MCF 10A (cell line): ENCODE measurements at places on chromosomes 5 and 9.
A peak's percentile ranks its signal among the peaks of the same experiment; 100 is the strongest.

DNA sequence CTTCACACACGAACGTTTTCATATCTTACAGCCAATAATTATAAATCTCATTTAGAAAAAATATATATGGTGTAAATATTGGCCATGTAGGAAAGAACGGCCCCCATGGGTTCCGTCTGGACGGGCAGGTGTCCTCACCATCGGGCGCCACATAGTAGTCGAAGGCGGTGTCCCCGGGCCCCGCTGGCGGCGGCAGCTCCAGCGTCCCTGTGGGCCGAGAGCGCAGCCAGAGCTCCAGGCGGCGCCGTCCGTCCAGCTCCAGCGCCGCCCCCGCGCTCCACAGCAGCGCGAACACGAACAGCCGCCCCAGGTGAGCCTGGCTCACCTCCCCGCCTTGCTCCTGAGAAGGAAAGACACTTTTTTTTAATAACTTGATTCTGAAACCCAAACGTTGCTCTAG is 134.6 kb downstream of the DNAH5 start:
- DNase-seq, result no peak
- H3K4me1 ChIP-seq, result no peaks in the 10 kb centered on the region
- no peaks in the 10 kb centered on the region for H3K36me3 ChIP-seq

- peak; percentile 94 for DNase-seq
- no peaks in the 10 kb centered on the region for H3K27me3 ChIP-seq
- no peak overlapping the region for H3K27ac ChIP-seq
- no peak overlapping the region for H3K4me3 ChIP-seq
- H3K36me3 ChIP-seq, result no peaks in the 10 kb centered on the region
Measured at GRCh38 chr5:135944967-135945560, 9.7 kb downstream of the LECT2 start.

- no peaks in the 10 kb centered on the region for H3K4me1 ChIP-seq
- peaks cover 10% of the 10 kb centered on the region for H3K36me3 ChIP-seq
- no peak overlapping the region for H3K4me3 ChIP-seq
- DNase-seq, result no peak
- no peaks in the 10 kb centered on the region for H3K27me3 ChIP-seq
Measured at GRCh38 chr9:129939431-129939830, 103.6 kb downstream of the FNBP1 start.

GRCh38 chr5:74482990-74483389 is 157.5 kb downstream of the ENC1 start:
- no peak for DNase-seq
- H3K36me3 ChIP-seq, result no peaks in the 10 kb centered on the region
- H3K27ac ChIP-seq, result no peak overlapping the region
- H3K4me3 ChIP-seq, result no peak overlapping the region

GRCh38 chr9:124673063-124673462 is 98.0 kb downstream of the NR6A1 start:
- no peak overlapping the region for H3K27ac ChIP-seq
- no peaks in the 10 kb centered on the region for H3K4me1 ChIP-seq
- no peaks in the 10 kb centered on the region for H3K27me3 ChIP-seq
- no peak overlapping the region for H3K4me3 ChIP-seq
- H3K36me3 ChIP-seq, result peaks cover 14% of the 10 kb centered on the region

DNA sequence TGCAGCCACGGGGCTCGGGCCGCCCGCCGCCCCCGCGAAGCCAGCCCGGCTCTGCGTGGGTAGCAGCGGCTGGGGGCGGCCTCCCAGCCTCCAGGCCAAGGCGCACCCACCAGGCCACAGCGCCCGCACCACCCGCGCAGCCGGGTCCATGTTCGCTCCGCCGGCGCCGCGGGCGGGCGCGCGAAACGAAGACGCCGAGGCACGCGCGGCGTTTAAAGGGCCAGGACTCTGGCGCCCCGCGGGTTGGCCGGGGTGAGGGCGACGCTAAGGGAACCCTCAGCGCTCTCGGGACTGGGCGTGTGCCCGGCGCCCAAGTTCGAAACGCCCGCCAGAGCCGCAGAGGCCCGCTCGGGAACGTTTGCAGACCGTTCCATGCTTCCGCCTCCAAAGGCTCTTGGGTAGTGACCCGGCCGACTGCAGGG is at the start of gene PTGES2:
PTGES2 (minus strand) TSS at position 162 of the 422 bp plus-strand sequence; CDS start at position 150, 12 bp downstream.
- peak within 1 kb of the TSS; percentile 97 for H3K27ac ChIP-seq
- peaks cover 23% of the 10 kb centered on the region for H3K4me1 ChIP-seq
- peak within 1 kb of the TSS; percentile 84 for H3K4me3 ChIP-seq
- H3K36me3 ChIP-seq, result peaks cover 17% of the 10 kb centered on the region
- H3K27me3 ChIP-seq, result peaks cover 2% of the 10 kb centered on the region
- peak; percentile 86 for DNase-seq

GRCh38 chr9:68979538-68980314 is 34.2 kb downstream of the PRKACG start:
- H3K27ac ChIP-seq, result no peak overlapping the region
- H3K4me3 ChIP-seq, result no peak overlapping the region
- peaks cover 6% of the 10 kb centered on the region for H3K4me1 ChIP-seq
- no peaks in the 10 kb centered on the region for H3K36me3 ChIP-seq
- DNase-seq, result no peak

- peak; percentile 63 for DNase-seq
- peaks cover 48% of the 10 kb centered on the region for H3K4me1 ChIP-seq
- H3K36me3 ChIP-seq, result peaks cover under 1% of the 10 kb centered on the region
- H3K4me3 ChIP-seq, result peak overlapping the region; percentile 9
Measured at GRCh38 chr5:124660229-124661093, 86.0 kb downstream of the ZNF608 start.

DNA sequence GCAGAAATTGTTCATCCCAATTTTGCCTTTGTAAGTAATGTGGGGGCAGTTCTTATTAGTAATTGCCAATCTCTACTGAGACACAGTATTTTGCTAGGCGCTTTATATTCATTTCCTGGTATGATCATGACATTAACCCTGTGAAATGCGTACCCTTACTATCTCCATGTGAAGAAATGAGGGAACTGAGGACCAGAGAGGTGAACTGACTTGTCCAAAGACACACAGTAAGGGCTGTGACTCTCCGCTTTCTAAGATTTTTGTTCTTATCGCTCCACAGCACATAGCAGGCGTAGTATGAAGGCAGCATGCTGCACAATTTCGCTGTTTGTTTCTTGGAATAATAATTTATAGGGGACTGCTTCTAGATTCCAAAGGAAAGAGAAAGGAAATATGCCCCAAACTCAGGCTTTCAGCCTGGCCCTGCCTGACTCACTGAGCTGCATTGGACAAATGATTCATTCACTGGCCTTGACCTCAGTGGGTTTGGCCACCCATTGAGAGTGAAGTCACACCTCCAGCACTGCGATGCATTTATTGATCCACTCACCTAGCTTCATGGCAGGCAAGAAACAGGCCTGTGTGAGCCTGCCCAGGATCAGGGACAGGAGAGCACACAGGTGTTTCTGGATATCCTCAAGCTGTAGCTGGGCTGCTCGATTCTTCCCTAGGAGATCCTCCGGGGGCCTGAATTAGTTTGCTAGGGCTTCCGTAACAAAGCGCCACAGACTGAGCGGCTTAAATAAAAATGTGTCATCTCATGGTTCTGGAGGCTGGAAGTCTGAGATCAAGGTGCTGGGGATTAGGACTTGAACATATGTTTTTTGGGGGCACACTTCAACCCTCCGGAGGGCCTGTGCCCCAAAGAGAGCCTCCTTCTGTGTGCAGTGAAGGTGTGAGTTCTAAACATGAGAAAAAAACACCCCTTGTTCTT is 7.2 kb upstream of the DUSP1 start:
- peaks cover 22% of the 10 kb centered on the region for H3K36me3 ChIP-seq
- peak; percentile 97 for DNase-seq
- no peaks in the 10 kb centered on the region for H3K27me3 ChIP-seq

GRCh38 chr9:97940741-97941140 is 2.8 kb upstream of the HEMGN start:
- no peaks in the 10 kb centered on the region for H3K4me1 ChIP-seq
- no peak overlapping the region for H3K4me3 ChIP-seq
- no peak for DNase-seq
- no peaks in the 10 kb centered on the region for H3K36me3 ChIP-seq

- H3K27ac ChIP-seq, result no peak overlapping the region
- H3K4me1 ChIP-seq, result no peaks in the 10 kb centered on the region
- no peaks in the 10 kb centered on the region for H3K36me3 ChIP-seq
- peak; percentile 11 for DNase-seq
Measured at GRCh38 chr5:10151656-10152055, 98.0 kb downstream of the ATPSCKMT start.

DNA sequence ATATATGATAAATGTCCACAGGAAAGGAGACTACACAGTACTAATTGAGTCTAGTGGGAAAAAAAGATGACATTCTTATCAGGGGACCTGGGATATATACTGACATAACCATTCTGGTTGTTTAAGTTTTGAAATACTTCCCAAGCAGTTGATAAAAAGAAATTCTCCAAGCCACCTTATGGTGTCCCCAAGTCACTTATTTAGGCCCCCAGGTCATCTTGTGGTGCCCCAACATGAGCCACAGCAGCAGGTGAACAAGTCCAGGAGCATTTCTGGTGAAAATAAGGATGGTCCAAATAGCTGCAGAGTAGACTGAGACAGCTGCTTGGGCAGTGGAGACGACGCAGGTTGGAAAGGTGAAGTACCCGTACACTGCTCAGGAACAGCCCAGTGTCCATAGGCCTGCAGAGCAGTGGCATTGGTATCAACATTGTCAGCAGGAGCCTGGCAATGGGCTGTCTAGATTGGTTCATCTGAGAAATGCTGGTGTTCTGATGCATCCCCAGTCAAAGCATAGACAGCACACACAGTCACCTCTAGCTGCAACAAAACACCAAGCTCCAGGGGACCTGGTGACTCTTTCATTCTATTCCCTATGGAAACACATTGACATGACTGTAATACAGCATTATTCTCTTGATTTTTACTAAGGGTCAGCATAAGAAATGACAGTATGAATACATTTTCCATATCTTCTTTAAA is 430.6 kb downstream of the NR2F1-AS1 start:
- no peaks in the 10 kb centered on the region for H3K36me3 ChIP-seq
- no peaks in the 10 kb centered on the region for H3K27me3 ChIP-seq
- H3K4me1 ChIP-seq, result peaks cover 16% of the 10 kb centered on the region
- DNase-seq, result peak; percentile 9
- no peak overlapping the region for H3K27ac ChIP-seq
- H3K4me3 ChIP-seq, result no peak overlapping the region

- H3K36me3 ChIP-seq, result no peaks in the 10 kb centered on the region
- no peak overlapping the region for H3K4me3 ChIP-seq
- no peaks in the 10 kb centered on the region for H3K27me3 ChIP-seq
- H3K4me1 ChIP-seq, result peaks cover 9% of the 10 kb centered on the region
- no peak for DNase-seq
- H3K27ac ChIP-seq, result peak overlapping the region; percentile 21
Measured at GRCh38 chr9:86454701-86455615, 100.7 kb upstream of the TUT7 start.

DNA sequence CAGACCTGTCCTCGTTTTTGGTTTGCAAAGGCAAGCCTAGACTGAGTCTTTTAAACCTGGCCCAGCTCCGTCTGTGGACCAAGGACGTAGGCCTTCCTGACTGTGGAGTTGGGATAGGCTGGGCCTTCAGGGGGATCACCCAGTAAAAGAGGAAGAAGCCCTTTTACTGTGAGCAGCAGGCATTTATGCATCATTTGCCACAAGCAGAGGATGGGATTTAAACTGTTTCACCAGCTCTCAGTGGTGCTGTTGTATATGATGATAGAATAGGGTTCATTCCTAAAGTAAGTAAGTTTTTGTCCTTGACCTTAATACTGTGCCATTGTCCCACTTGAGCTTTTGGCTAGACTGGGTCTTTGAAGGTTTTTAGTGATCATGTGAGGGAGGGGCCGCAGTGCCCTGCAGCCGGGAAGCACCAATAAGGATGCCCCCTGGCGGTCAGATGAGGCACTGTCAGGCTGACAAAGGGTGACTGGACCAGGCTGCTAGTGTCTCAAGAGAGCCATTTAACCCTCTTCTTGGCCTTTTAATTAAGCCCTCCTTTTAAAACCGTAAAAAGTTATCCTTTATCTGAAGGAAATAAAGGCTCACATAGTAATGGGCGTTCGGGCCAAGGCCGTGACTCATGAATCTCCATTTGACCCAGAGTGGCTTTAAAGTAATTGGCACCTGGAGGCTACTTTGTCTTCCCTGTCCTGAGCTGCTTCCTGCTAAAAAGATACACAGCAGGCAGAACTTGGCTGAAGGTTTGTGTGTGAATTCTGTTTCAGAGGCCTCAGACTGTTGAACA is 74.0 kb downstream of the UBAP1 start:
- peaks cover 32% of the 10 kb centered on the region for H3K4me1 ChIP-seq
- H3K27me3 ChIP-seq, result no peaks in the 10 kb centered on the region
- peak; percentile 64 for DNase-seq
- H3K4me3 ChIP-seq, result no peak overlapping the region
- peak overlapping the region; percentile 94 for H3K27ac ChIP-seq

- H3K27me3 ChIP-seq, result no peaks in the 10 kb centered on the region
- H3K4me1 ChIP-seq, result no peaks in the 10 kb centered on the region
- H3K4me3 ChIP-seq, result no peak overlapping the region
- H3K27ac ChIP-seq, result no peak overlapping the region
- no peaks in the 10 kb centered on the region for H3K36me3 ChIP-seq
Measured at GRCh38 chr5:107067395-107067794, 603.3 kb downstream of the EFNA5 start.

DNA sequence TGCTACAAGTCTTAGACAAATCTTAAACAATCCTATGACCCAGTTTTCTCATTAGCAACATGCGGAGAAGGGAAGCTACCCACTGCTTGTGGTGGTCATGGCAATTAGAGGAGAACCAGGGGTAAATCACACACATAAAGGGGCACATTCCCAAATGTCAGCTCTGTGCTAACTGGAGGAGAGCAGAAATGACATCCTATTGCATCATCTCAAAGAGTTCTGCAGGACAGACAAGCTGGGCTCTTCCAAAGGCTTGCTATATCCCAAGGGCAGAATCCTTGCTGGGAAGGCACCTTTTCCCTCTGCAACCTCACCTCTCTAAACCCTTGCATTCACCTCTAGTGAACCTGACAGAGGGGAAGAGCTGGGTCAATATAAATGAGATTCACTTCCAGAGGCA is 17.0 kb upstream of the WWC1 start:
- no peak overlapping the region for H3K27ac ChIP-seq
- DNase-seq, result no peak
- no peaks in the 10 kb centered on the region for H3K36me3 ChIP-seq
- H3K4me1 ChIP-seq, result peaks cover 9% of the 10 kb centered on the region
- H3K27me3 ChIP-seq, result peaks cover 12% of the 10 kb centered on the region

DNA sequence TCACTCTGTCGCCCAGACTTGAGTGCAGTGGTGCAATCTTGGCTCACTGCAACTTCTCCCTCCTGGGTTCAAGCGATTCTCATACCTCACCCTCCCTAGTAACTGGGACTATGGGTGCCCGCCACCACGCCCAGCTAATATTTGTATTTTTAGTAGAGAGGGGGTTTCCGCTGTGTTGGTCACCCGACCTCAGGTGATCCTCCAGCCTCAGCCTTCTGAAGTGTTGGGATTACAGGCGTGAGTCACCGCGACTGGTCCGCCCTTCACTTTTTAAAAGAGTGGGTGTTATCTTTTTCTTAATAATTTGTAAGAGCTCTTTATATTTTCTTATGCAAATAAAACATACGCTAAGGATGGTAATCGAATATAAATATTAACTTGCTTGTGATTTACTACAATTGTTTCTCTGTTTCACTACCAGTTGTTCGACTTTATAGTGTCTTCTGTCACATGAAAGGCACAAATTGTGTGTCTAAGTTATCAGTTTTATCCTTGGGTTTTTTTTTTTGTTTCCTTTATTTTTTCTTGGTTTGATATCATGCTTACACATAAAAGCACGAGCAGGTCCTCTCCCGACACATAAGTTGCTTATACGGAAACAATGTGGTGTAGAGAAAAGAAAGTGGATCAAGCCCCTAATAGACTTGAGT is 1.9 kb upstream of the GPBP1 start:
- H3K27ac ChIP-seq, result peak overlapping the region; percentile 99
- H3K36me3 ChIP-seq, result peaks cover 31% of the 10 kb centered on the region
- H3K4me1 ChIP-seq, result peaks cover 9% of the 10 kb centered on the region
- DNase-seq, result peak; percentile 67
